Kidney epithelial cell (primary cell): ENCODE measurements at places on chromosomes 2 and 18. TPM values are rescaled to one million over a fixed set of nuclear protein-coding genes. Genes with fewer than 3 reads are reported as not detected.

- no peak for DNase-seq
Observed at GRCh38 chr2:11784280-11784679, 37.8 kb downstream of the LPIN1 start.

DNA sequence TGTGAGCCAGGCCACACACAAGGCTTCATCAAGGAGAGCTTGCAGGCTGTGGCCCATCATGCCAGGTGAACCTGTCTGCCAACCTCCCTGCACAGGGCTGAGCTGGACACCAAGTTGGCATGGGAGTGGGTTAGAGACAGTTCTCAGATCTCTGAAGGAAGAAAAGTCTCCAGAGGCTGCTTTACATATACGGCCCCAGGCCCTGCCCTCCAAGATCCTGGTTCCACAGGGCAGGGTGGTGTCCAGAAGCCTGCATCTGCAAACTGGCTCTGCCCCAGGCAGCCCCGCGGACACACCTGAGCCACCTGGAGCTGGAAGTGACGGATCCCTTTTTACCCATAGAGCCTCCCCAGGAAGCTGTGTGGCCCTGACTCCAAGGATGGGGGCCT lies 24.2 kb upstream of the HES6 start:
- DNase-seq = no peak

- DNase-seq = no peak
Observed at GRCh38 chr2:21367421-21367820, 243.7 kb downstream of the TDRD15 start.

GRCh38 chr2:25381502-25381901 lies 39.8 kb upstream of the DNMT3A start:
- no peak for DNase-seq

DNA sequence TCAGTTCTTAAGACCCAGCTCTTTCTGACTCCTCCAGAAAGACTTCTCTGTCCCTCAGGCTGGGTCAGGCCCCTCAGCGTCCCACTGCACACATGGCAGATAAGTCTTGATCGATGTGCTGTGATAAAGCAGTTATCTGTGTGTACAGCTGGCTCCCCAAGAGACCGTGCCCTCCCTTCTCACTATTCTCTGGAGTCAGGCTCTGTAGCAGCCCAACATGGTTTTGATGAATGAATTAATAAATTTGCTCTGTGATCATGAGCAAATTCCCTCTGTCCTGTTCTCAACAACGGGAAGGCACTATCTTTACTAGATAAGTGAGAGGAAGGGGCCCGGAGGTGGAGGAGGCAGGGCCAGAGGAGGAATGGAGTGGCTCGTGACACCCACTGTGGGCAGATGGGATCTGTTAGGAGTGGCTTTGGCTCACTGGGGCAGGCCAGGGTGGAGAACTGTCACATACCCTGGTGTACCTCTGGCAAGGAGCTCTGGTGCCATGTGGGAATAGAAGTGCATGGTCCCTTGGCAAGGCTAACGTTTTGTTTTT lies 48.3 kb downstream of the ZFP36L2 start:
- DNase-seq = no peak

- peak; percentile 23 for DNase-seq
Observed at GRCh38 chr18:55477499-55477859, 110.5 kb downstream of the TCF4 start.

Gene MATN3
- total RNA-seq = 7.6 TPM in 2 replicates

- no peak for DNase-seq
Observed at GRCh38 chr2:47028846-47029560, 113.4 kb upstream of the MCFD2 start.

DNA sequence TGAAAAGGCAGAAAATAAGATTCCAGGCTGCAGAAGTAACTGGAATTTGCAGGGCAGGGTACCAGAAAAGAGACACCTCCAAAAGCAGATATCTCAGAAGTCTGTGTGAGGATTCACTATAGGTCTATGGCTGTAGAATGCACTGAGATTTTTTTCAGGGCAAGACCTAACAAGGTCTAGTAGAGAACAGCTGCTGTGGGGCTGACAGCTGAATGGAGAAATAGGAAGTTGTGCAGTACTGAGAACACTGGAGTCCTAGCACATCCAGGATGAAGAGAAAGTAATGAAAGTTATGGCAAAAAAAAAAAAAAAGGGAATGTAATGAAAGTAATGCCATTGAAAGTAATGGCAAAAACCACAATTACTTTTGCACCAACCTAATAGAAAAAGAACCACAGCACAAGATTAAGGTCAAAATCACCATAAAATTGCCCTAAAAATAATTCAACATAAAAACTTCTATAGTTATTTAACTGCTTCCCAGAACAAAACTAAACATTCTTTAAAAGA lies 57.3 kb downstream of the CPO start:
- DNase-seq = no peak

GRCh38 chr2:12555012-12555645 lies 161.6 kb upstream of the TRIB2 start:
- no peak for DNase-seq

Gene CELF4
- 0.34 TPM in 1 of 2 replicates, not detected in the other for total RNA-seq

DNA sequence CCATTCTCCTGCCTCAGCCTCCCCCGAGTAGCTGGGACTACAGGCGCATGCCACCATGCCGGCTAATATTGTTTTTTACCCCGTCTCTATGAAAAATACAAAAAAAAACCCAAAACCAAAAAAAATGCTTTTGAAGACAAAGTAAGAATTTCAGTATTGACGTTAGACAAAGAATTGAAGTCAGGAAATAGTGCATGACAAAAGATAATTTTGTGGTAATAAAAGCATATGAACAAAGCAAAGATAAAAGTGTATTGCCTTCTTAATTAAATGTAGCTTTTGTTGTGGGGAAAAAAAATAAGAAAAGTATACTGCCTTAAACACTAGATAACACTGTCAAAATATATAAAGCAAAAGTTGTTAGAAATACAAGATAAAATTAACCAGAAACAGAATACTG lies 86.8 kb downstream of the ANKRD12 start:
- no peak for DNase-seq

DNA sequence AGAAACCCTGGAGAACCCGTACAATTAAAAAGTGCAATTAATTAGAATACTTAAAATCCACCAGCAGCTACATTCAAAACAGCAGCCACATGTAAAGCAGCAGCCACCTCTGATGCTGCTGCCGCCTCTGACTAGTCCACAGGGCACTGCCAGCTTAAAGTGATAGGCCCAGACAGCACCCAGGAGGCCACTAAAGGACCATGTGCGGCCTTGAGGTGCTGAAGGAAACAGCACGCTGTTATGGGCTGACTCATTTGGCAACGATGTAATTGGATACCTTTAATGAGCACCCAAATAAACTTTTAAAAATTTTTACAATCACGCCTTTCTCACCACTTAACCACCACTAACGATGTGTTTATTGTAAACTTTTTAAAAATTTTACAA lies 209.3 kb upstream of the NCKAP5 start:
- peak; percentile 9 for DNase-seq

DNA sequence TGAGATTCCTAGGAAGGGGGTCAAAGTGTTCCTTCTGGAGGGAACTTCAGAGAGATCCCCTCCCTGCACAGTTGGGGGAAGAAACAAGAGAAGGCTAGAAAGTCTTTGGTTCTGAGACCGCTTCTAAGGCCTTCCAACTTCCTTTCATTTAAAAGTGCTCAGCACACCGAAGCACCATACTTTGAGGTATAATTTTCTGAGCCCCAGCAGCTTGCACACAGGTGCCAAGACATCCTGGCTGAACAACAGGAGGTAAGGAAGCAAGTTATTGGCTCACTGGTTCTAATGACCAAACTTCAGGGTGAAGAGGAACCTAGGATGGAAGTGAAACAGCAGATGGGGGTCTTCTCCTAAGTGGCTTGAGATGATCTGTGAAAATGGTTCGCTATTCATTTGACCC lies 19.2 kb downstream of the TMEM177 start:
- DNase-seq = no peak

GRCh38 chr2:101751875-101752619 lies 54.5 kb downstream of the MAP4K4 start:
- no peak for DNase-seq

Gene CYP26B1
- 1.1 and 1.2 TPM in 2 replicates for total RNA-seq

Gene SH3RF3
- total RNA-seq = 9.6 and 11.3 TPM in 2 replicates

DNA sequence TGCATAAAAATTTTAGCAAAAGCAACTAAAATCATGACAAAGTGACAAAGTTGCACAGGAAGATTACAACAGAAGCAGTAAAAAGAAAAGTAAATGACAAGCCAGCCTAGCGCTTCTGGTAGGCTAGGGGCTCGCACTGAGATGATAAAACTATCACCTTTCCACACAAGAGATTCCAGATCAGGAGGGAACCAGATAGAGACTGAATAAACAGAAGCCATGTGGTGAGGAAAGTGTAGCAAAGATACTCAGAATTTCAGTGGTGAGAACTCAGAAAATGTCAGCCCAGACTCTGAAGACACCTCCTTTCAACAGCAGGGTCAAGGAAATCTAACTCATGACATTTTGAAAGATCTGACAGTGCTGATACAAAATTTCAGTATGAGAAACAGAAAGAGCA lies 77.4 kb upstream of the DNAJC10 start:
- no peak for DNase-seq

DNA sequence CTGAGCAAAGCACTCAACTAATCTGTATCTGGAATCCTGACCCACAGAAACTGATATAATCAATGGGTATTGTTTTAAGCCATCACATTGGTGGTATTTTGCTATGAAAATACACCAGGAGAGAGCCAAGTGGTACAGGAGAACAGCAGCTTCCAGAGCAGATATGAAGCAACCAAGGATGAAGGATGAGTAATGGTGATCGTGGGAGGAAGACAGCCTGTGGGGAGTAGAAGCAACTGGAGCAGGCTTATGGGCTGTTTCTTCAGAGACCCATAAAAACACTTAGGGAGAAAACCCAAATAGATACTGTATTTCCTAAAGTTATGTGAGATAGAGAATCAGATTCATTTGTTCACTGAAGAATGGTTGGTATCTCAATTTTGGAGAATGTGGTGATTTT lies 330.8 kb downstream of the NUP35 start:
- DNase-seq = no peak

DNA sequence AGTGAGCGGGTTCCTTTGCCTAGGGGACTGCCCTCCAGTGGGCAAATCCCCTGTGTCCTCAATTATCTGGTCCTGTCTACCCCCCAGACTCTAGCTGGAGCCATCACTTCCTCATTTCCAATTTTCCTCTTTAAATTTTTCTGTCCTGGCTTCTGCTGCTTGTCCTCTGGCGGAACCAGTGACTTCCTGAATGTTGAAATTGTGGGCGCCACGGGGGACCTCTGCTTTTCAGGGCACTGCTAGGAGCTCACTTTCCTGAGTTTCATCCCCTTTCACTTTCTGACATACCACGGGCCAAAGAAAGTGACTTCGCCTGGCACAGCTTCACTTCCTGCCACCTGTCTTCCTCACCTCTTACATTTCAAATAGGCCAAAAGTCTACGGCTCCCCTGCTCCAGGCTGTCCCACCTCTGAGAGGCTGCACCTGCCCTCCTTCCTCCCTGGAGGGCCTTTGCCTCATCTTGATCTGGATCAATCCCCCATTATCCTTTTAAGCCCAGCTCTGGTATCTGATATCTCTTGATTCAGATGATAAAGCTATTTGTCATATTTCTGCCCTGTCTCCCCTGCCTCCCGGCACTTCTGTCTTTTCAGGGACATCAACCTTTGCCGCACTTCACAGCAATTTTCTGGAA lies 1.4 kb upstream of the MARCO start:
- no peak for DNase-seq

DNA sequence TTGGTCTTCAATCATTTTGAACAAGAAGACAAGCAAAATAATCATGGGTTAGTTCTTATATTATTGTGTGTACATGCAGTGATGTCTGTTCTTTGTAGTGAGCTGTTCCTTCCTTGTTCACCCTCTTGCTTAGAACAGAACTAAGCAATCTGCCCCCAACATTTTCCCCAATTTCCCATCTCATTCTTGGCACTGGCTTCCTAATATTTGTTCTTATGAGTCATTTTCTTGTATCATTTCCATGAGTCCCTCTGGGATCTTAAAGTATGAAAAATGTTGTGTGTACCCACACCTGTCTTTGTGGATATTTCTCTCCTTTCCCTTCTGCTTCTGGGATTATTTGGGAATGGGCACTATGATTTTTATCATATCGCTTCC lies 3.5 kb upstream of the IL1B start:
- no peak for DNase-seq

Gene DOCK10
- 1.2 and 5.0 TPM in 2 replicates for total RNA-seq

- DNase-seq = no peak
Observed at GRCh38 chr2:96024336-96025193, 10.2 kb downstream of the GPAT2 start.

Gene ICA1L
- total RNA-seq = 7.3 and 7.6 TPM in 2 replicates

Gene FSHR
- total RNA-seq = not detected in 2 replicates

GRCh38 chr2:105294844-105295481 lies 34.6 kb downstream of the TGFBRAP1 start:
- DNase-seq = no peak

- no peak for DNase-seq
Observed at GRCh38 chr2:49621016-49621415, 466.7 kb upstream of the FSHR start.

Gene CCDC178
- 0.08 TPM in 1 of 2 replicates, not detected in the other for total RNA-seq

Gene OR6B2
- total RNA-seq = not detected in 2 replicates

DNA sequence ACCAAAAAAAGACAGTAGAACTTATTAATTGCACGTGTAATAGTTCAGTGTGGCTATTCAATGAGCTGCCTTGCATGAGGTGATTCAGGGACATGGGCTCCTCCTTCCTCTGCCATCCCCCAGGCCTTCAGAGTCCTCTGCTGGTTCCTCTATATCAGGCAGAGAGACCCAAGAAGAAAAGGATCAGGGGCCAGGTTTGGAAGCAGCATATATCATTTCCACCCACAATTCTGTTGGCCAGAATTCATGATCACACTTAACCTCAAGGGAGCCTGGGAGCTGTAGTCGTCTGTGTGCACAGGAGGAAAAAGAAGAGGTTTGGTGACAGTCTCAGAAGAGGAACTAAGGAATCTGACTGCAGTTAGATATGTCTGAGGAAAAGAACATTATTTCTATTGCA lies 114.0 kb upstream of the GLS start:
- DNase-seq = no peak

- DNase-seq = no peak
Observed at GRCh38 chr18:9552191-9552590, 62.2 kb downstream of the PPP4R1 start.

DNA sequence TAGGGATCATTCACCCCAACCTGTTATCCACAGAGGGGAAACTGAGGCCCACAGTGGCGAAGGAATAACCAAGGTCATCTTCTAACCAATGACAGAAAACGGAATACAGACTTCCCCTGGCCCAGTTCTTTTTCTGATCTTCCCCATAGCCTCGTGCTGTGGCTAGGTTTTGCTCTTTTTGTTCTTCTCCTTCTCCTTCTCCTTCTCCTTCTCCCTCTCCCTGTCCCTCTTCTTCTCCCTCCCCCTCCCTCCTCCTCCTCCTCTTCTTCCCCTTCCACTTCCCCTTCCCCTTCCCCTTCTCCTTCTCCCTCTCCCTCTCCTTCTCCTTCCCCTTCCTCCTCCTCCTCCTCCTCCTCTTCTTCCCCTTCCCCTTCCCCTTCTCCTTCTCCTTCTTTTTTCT lies 12.9 kb upstream of the TWIST2 start:
- no peak for DNase-seq

DNA sequence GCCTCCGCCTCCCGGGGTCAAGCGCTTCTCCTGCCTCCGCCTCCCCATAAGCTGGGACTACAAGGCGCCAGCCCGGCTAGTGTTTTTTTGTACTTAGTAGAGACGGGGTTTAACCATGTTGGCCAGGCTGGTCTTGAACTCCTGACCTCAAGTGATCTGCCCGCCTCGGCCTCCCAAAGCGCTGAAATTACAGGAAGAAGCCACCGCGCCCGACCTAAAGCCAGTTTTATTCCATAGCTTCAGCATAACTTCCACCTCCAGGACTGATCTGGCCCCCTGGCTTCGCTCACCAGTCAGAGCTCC lies 783 bp upstream of the TXNL4A start:
- DNase-seq = no peak

Gene AMER3
- total RNA-seq = not detected in 2 replicates
